CD4-positive, alpha-beta T cell treated with Interleukin-2 at 100 ng/mL for 4 hours (primary cell): ENCODE measurements at places on chromosomes 7 and 10.

DNA sequence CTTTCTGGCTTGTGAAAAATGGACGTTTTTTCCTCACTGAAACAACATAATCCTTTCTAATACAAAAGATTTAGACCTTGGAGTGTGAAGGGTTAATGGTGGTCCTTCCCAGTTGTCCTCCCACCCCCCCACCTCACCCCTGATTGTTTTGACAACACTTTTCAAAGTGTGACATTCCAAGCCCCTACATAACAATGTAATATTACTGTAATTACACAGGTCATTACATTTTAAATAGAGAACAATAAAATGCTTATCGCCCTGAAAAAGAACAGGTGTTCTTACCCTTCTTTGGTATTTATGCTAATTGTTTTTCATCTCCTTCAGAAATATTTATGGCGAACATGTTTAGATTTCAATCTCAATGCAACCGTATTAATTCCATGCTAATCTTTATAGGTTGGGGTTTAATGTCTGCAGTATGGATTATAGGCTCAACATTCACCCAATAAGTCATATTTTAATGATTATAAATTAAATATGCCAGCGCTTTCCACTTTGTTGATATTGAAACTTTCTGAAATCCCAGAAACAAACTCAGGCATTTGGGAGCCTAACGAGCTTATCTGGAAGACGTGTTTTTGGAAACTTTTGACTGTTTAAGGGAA is 5.0 kb downstream of the TCF7L2 start:
- DNase-seq, result no peak

- DNase-seq, result no peak
Measured at GRCh38 chr7:144032985-144033709, 15.6 kb upstream of the OR2A5 start.

DNA sequence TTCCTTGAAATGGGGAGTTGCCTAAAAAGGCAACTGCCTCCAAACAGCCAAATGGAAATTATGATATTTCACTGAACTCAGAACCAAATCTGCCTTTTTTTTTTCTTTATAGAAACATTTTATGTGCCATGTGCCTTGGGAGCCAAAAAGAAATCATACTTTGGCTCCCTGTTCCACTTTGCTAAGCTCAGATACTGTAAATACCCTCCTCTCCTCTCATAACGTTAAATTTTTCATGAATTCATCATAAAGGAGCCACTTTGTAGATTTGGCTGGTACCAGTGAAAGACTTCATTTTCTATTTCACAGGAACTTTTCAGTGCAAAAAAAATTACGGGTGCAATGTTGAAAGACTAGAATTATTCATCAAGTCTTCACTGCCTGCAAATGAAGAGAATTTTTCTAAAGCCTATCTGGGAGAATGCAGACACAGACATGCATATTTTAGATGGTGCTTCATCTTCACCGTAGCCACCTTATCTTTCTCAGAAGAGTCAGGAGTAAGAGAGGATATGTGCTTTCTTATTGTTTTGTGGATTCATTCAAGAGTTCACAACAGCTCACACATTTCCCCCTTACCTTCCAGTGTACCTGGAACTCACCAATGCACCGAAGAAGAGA is 742.3 kb upstream of the GALNT17 start:
- DNase-seq, result no peak

DNA sequence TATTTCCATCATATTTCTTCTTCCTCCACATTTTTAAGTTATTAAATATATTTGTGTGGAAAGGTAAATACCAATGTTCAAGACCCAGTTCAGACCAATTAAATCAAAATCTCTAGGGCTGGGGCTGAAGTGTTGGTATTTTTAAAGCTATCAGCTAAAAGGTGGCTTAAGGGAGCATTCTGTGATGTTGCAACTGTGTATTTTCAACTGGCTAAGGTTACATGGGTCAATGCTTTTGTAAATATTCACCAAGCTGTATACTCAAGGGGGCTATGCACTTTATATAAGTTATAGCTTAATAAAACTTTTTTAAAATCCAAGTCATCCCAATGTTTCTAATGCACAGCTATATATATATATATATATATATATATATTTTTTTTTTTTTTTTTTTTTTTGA is 316.9 kb upstream of the GRM3 start:
- no peak for DNase-seq

DNA sequence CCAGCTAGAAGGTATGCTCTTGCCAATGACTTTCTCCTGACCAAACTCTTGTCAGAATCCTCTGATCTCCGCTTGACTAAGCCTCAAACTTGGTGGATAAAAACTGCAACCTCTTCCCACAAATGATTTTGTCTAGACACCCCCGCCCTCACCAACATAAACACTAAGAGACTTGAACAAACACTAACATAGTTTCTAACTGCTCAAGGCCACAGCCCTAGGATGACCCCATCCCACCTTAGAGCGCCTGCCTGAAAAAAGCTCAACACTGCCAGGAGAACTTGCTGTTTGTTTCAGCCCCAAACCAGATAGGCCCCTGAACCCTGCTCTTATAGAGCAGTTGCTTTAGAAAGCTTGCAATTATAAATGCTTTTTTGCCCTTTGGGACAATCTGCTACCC is 71.8 kb downstream of the LRRN3 start:
- no peak for DNase-seq

DNA sequence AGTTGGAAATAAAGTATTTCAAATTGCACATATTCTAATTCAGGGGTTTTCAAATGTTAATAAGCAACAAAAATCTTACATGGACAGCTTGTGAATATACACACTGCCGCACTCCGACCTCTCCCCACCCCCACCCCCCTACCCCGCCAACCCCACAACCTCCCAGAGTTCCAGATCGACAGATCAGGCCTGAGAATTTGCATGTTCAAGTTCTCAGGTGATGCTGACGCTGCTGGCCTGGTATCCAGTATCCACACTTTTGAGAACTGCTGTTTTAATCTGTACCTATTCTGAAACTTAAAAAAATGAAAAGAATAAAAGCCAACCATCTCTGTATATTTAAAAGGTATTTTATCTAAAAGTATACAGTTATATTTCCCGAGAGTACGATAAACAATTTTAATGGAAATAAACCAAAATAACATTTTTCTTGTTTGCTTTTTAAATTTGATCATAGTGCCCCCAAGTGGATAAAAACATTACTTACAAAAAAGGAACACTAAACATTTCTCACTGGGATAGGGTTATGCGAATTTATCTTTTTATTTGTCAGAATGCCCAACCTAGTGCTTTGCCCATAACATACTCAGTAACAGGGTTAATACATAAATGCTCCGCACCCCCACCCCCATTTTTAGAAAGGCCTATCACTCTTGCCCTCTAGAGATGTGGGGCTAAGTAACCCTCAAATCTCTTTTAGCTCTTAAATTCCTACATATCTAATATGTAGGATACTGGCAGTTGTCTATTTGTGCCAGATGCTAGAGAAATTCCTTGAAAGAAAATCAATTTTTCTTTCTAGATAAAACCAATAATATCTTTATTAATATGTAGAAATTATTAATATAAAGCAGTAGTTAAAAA is 166.3 kb downstream of the RNF133 start:
- no peak for DNase-seq

DNA sequence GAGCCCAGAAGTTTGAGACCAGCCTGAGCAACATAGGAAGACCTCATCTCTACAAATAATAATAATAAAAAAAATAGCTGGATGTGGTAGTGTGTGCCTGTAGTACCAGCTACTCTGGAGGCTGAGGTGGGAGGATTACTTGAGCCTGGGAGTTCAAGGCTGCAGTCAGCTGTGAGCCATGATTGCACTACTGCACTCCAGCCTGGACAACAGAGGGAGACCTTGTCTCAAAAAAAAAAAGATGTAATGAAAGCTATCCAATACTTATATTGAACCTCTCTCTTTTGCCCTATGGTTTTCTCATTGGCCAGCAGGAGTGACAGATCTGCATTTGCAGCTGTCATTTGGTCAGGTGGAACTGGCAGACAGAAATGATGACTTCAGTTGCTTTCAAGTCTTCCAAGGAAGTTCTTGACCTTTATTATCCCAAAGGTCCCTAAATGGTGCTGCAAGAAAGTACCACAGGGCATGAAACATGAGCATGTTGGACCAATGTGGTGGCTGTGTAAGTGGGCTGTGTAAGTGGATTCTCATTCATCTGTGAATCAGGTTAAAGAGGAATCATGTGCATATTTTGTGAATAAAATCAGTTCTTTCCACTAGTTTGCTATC is 99.4 kb downstream of the CALD1 start:
- no peak for DNase-seq

DNA sequence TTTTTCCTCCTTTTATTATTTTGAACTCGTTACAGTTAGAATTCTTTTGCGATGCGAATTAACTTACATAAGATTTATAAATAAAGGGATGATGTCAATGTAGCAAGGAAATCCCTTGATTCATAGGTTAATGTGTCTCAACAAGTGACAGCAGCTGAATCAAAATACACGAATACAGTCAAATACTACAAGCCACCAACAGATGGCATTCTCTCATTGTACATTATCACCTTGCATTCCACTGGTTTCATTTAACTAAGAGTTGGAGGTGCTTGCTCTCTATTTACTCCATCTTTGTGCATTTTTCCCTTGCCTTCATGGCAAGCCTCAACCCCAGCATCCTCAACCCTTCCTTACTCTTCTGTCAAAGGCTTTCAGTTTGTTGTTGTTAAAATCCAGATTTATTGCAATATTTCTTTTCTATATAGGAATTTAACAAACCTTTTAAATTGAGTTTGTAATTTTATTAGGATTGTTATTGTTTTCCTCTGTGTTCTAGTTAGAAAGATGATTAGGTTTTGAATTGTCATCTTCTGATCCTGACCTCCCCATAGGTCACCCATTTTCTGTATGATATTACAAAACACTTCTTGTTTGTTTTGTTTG is 78.3 kb downstream of the SLC25A40 start:
- peak; percentile 55 for DNase-seq
